ENCODE measurements at places on chromosomes 3 and 15.
A peak's percentile ranks its signal among the peaks of the same experiment; 100 is the strongest.

DNA sequence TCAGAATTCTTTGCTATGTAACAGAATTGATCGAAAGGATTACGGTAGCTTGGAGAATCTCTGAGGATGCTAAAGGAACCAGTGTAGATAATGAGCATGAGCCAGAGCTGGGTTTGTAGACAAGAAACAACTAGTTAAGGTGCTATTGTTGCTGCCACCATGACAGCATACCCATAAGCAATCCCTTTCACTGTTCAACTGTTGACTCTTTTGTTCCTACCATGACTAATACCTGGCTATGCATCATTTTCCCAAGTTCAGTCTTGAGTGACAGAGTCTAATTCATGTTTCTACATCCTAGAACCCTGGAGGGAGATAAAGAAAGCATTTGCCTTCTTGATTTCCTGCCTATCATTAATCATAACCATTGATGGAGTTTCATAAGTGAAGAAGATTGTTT is 600.3 kb downstream of the OTOL1 start:
- DNase-seq: no peak

- no peak for DNase-seq
Observed at GRCh38 chr15:101702077-101702476, 22.2 kb downstream of the TARS3 start.

DNA sequence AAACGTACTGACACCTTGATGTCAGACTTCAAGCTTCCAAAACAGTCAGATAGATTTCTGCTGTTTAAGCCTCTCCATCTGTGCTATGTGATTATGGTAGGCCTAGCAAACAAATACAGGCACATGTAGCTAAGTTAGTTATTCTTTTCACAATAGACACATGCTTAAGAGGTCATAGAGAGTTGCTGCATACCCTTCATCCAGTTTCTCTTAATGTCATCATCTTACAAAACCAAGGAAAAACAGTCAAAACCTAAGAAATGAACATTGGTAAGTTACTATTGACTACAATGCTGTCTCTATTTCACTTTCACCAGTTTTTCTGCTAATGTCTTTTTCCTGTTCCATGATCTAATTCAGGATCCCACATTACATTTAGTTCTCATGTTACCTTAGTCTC is 946.8 kb downstream of the TUSC7 start:
- no peak for DNase-seq

DNA sequence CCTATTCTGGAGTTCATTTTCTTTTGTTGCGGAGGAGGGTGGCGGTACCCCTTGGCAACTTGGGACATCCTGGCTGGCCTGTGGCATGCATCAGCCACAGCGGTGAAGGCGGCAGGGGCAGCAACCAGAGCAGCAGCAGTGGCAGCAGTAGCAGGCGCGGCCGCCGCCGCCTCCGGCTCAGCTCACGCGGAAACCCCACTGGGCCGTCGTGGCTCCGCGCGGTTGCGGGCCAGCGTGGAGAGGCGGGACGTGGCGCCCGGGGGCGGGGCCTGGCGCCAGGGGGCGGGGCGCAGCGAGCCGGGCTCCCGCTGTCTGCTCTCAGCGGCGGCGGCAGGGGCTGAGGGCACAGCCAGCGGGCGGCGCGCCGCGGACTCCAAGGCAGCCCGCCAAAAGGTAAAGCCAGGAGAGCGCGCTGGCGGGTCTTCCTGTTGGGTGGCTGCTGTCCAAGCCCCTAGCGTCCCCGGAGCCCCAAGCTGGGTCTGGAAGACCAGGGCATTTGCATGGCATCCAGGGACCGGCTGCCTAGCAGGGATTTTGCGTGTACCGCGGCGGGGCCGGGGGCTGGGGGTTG is 334.4 kb upstream of the THRB start:
- no peak for DNase-seq

GRCh38 chr3:134150476-134150875 is 100.2 kb downstream of the RYK start:
- DNase-seq: no peak

GRCh38 chr3:104564045-104564643 is 802.6 kb upstream of the ALCAM start:
- DNase-seq: peak; percentile 26

GRCh38 chr3:192906940-192907339 is 10.7 kb downstream of the MB21D2 start:
- DNase-seq: no peak

DNA sequence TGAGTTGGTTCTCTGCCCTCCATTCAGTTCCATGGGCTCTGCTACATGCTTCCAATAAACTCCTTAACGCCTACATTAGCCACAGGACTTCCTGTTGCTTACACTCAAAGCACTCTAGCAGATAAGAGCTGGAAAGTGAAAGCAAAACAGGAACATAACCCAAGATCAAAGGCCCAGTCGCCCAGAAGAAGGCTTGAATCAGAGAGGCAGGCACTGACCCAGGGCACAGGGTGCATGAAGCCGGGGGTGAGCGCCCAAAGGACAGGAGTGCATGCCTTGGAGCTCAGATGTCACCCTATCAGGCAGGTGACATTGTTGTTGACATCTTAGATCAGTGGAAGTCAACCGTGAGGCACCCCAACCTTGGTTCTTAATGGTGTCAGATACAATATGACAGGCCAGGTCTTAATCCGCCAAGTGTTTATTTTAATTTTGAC is 235.1 kb downstream of the UACA start:
- peak; percentile 96 for DNase-seq

- no peak for DNase-seq
Observed at GRCh38 chr3:42608581-42608980, 8.1 kb downstream of the NKTR start.

DNA sequence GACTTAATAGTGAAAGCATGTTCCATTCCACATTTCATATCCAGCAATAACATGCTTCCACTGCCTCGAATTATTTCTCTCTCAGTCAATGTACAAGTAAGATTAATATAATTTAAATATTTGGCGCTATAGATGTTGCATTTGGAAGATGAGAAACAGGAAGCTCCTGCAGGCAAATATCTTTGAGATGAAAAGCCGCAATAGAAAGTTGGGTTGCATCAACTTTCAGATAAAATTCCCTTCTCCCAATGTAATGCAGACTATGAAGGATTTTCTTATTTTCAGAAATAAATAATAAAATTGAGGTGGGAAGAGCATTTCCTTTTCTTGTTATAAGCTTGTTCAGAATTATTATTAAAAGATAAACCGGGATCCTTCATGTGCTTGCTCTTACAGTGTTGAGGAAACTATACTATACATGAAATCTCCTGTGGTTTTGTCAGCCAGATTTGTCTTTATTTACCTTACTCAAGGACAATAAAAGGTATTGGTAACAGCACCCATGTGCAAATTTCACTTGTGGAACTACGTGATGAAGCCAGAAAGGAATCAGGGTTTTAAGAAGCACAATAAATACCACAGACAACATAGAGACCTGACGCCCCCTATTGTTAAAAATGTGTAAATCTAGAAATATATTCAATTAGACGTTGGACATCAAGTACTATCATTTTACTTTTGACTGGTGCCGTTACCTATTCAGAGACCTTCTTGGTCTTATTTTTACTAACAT is 307.0 kb downstream of the ARPP21 start:
- peak; percentile 26 for DNase-seq

- DNase-seq: no peak
Observed at GRCh38 chr3:37955918-37956707, 34.5 kb upstream of the VILL start.

DNA sequence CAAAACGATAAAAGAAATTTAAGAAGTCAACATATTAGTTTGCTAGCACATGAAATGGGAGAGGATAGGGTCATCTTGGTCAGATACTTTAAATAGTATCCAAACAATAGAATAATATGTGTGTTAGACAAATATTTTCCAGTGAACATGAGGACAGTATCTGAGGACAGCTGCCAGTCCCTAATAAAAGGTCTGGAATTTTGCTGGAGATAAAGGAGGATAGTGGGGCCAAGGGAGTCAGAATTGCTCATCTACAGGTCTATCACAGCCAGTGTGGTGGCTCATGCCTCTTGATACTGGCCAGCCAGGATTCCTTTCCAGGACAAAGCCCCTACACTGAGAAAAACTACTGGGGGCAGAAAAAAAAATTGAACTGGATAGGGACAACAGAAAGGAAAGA is 74.0 kb downstream of the HERC1 start:
- DNase-seq: no peak

Data from SW480 (cell line).